ENCODE measurements at places on chromosomes 13 and 19.

DNA sequence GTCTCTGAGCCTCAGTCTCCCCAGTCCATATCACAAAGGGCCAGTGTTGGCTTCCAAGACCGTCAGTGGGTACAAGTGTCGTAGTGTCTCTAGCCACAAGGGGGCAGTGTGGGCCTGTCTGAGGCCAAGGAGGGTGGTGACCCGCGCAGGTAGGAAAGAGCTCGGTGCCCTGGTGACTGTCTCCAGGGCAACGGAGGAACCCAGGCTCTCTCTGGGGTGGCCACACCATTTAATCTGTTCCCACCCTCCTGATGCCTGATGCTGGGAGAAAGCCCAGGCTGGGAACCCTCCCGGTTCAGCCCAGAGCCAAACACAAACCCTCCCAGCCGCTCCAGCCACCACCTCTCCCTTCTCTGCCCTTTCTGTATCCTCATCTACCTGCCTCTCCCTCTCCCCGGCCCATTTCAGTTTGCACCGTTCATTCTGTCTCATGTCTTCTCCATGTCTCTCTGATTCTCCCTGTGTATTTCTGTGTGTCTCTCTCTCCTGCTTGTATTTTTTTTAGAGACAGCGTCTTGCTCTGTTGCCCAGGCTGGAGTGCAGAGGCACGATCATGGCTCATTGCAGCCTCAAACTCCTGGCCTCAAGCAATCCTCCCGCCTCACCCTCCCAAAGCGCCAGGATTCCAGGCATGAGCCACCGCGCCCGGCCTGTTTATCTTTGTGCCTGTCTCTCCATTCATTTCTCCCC lies 17.5 kb upstream of the MEIS3 start:
- peak; percentile 43 for DNase-seq

DNA sequence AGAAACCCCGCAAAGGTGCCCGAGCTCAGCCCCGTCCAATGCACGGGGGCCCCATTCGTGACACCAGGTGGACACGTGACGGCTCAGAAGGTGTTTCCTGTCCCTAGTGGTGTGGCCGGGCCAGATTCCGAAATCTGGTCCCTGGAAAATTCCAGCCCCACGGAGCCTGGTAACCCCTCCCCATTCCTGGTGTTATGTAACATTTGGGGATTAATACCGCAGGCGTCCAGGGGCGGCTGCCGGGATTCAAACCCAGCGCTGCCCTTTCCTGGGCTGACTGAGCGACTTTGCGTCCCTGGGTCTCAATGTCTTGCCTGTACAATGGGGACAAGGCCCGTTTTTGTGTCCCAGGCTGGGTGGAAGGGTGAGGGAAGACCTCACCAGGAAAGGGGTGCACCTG lies 1.0 kb upstream of the PLK5 start:
- DNase-seq = no peak

DNA sequence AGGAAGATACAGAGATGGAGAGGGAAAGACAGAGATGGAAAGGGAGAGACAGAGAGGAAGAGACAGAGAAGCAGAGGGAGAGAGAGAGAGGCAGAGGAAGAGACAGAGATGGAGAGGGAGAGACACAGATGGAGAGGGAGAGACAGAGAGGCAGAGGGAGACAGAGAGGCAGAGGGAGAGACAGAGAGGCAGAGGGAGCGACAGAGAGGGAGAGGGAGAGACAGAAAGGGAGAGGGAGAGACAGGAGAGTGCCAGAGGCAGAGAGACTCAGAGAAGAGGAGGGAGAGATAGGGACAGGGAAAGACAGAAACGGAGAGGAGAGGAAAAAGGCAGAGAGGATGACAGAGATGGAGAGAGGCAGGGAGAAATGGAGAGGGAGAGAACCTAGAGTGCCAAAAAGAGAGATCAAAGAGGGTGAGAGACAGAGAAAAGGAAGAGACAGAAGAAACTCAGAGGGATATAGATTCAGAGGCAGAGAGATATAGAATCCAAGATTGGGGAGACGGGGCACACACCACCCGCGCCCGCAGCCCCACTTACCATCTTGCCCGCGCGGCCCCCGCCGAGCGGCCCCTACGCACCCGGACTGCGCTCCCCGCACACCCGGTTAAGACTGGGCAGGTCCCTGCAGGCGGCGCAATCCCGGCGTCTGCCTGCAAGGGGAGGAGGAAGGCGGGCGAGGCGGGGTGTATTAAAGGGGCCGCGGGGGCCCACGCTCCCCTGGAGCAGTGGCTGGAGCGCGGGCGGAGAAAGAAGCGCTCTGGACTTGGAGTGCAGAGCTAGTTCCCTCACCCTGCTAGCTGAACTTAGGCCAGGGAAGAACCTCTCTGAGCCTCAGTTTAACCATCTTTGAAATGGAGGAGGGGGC lies 10.7 kb downstream of the TM6SF2 start:
- DNase-seq = no peak

DNA sequence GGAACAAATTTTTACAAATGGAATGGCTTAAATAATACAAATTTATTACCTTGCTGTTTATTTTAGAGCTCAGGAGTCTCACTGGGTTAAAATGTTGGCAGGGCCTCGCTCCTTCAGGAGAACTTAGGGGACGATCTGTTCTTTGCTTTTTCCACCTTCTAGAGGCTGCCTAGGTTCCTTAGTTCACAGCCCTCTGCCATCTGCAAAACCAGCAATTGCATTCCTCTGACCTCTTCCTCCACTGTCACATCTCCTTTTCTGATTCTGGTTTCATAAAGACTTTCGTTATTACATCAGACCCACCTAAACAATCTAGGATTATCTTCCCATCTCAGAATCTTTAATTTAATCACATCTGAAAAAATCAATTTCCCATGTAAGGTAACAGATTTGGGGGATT lies 249.6 kb upstream of the SPRY2 start:
- no peak for DNase-seq

DNA sequence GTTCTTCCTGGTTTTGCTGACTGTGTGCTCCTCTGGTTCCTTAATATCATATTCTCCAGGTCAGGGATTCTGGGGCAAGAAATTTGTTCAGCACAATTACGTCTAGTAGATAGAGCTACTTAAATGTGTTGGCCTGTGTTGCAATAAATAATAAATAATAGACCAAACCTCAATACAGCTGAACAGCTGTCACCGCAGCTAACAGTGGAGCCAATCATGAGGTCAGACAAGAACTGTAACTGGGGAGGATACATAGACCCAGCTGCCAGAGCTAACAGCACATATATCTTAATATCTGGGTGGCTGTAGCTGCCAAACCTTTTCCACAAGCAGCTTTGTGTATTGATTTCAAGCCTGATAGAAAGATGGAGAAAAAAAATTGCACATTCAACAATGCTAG lies 1596.3 kb upstream of the PCDH20 start:
- DNase-seq = no peak

- DNase-seq = no peak
Measured at GRCh38 chr13:100273552-100273951, 184.7 kb downstream of the PCCA start.

DNA sequence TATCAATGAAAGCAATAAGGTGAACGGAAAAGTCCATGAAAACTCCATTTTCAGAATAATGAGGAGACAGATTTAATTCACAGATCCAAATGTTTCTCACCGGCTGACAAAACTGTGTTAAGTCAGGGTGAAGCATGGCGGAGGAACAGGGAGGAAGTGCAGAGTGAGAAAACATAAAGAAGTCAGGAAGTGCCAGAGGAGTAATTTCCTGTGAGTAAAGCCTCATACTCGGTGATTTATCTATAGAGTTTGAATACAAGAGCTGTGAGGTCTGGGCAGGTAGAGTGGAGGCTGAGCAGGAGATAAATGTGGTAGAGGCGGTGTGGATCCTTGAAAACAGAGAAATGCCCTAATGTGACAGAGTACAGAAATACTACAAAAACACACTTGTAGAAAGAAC lies 11.4 kb downstream of the CARD8 start:
- no peak for DNase-seq

DNA sequence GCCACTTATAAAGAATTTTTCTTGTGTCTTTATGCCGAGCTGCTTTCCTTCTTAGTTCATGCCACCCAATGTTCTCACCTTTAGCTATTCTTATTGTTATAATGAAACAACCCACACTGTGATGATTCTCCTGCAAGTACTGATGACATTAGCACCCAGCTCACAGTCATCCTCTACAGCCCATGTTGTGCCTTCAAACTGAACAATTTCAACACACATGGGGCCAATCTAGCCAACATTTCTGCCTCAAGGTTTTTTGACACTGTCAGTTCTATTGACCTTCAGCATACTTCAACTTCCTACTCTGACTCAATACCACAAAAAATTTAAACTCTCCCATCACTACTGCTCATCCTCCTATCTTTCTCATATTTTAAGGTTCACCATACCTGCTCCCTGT lies 752.4 kb downstream of the FGF9 start:
- no peak for DNase-seq

DNA sequence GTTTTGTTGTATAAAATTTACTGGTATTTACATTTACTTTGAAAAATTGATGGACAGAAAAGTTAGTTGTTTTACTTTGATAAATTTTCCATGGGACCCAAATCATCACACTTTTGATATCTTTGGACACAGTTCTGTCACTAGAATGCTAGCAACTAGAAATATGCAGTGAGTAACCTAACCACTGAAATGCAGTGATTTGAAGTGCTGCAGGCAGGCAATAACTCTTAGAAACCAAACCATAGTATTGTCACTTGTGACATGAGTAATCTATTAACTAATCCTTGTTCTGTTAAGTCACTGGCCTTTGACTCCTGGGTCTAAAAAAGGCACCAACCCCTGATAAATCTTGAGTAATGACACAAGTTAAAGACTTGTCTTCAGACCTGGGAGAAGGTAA lies 620.0 kb upstream of the ATXN8OS start:
- no peak for DNase-seq

GRCh38 chr13:65600702-65601101 lies 1629.4 kb downstream of the PCDH9 start:
- no peak for DNase-seq

DNA sequence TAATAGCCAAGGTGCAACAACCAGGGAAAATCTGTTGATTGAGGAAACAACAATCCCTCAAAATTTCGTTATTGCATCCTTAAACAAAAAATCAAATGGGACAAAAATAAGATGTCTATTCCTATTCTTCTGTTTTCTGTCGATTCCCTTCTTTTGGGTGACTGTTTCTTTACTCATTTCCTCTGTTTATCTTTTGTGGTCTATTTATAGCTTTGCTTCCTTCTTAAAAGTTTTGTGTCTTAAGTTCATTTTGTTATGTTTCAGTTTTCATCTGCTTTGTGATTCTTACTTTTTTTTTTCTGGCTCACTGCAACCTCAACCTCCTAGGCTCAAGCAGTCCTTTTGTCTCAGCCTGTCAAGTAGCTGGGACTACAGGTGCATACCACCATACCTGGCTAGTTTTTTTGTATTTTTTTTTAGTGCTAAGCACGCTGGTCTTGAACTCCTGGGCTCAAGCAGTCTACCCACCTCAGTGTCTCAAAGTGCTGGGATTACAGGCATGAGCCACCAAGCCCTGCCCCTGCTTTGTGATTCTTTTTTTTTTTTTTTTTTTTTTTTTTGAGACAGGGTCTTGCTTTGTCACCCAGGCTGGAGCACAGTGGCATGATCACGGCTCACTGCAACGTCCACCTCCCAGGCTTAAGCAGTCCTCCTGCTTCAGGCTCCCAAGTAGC lies 10.4 kb downstream of the ZNF146 start:
- DNase-seq = no peak

DNA sequence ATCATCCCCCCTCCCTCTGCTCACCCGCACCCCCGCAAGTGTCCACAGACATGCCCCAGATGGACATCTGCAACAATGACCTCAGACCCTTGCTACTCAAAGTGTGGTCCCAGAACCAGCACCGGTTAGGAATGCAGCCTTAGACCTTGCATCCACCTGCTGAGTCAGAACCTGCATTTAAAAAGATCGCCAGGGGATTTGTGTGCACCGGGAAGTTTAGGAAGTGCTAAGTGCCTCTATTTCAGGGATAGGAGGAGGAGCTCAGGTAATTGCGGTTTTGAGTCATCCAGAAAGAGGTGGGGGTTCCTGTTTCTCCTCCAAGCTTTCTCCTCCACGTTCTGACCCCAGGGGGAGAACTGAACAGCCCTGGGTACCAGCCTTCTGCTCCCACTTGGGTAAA lies 46.2 kb downstream of the CACNA1A start:
- DNase-seq = no peak

GRCh38 chr19:12187625-12188024 lies 24.7 kb downstream of the ZNF136 start:
- no peak for DNase-seq

GRCh38 chr13:48009284-48009683 lies 8.2 kb upstream of the SUCLA2 start:
- no peak for DNase-seq

DNA sequence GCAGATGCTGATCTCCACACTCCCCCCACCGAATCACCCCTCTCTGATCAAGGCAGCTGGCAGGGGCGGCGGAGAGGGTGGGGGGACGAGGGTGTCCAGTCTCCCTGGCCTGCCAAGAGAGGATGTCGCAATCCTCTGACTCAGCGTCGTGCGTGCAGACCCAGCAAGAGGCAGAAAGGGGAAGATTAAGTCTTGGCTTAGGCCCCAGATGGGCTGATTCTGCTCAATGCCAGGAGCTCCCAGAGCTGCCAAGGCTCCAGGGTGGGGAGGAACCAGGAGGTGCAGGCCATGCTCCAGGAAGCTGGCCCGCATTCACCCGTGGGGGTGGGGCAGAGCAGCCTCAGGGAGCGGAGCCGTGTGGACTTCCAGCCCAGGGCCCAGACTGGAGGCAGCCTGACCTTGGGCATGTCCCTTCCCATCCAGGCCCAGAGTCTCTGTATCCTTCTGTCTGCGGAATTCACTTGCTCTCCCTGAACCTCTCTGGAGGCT lies 6.6 kb upstream of the BCL3 start:
- peak; percentile 27 for DNase-seq

DNA sequence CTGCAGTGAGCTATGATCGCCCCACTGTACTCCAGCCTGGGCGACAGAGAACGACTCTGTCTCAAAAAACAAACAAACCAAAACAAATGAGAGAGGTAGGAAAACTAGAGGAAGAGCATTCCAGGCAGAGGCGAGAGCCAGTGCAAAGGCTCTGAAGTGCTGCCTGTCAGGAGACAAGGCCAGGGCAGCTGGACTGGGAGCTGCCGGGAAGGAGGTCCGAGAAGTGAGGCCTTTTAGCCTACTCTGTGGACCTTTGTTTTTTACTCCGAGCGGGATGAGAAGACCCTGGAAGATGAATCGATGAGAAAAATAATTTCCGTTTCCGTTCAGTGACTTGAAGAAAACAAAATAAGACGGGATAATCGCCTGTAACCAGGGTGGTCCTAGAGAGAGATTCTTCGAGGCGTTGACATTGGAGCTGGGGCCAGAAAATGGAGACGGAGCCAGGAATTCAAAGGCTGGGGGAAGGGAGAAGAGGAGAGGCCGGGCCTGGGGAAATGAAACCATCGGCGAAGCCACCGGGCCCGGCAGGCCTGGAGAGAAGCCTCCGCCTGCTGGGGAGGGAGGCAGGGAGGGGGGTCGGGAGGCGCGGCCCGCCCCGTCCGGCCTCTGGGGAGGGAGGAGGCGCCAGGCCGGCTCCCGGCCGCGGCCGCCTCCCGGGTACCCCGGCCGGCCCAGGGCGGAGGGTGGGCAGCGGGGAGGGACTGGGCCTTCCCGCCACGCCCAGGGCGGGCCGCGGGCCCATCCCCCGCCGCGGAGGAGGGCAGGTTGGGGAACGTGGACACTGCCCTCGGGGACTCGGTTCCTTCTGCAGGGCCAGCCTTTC lies 7.8 kb upstream of the SERTAD1 start:
- DNase-seq = peak; percentile 36

GRCh38 chr19:54124393-54124792 lies 8.8 kb downstream of the PRPF31 start:
- DNase-seq = no peak

GRCh38 chr19:49094505-49095482 lies 9.5 kb downstream of the SNRNP70 start:
- DNase-seq = peak; percentile 19

- DNase-seq = no peak
Measured at GRCh38 chr19:18100710-18101109, 3.1 kb downstream of the MAST3 start.

- DNase-seq = no peak
Measured at GRCh38 chr13:44620057-44620456, 43.9 kb upstream of the TSC22D1 start.

Measured in anterior cingulate cortex (tissue), 58 donors.